ENCODE measurements at places on chromosomes 7 and 10.
A peak's percentile ranks its signal among the peaks of the same experiment; 100 is the strongest.

DNA sequence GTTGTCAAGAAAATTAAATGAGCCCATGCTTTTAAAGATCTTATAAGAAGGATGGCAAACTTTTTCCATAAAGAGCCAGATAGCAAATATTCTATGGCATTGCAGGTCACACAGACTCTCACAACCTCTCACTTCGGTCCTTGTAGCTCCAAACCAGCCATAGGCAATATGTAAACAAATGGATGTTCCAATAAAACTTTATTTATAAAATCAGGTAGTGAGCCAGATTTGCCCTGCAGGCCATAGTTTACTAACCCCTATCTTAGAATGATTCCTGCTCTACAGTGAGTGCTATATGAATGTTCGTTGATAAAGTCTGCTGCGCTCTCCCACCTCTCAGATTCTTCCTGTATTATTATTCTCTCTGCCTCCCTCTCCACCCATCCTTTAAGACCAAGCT, 177.7 kb downstream of the KCNMA1 start:
- DNase-seq, result no peak

- no peak for DNase-seq
Measured at GRCh38 chr10:132880128-132880981, 62.0 kb downstream of the CFAP46 start.

DNA sequence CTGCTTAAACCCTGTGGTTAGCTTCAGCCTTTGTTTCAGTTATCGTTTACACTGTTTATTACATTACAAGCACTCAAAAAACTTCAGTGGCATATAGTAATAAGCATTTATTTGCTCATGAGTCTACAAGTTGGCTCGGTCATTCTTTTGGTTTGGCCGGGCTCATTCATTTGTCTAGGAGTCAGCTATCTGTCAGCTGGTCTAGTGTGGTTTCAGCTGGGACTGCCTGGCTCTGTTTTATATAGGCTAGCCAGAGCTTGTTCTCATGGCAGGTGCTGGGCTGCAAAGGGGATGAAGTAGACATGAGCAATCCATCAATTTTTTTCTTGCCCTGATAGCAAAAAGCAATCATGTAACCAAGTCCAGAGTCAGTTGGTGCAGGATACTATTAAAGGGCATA, 103.6 kb downstream of the MKLN1 start:
- no peak for DNase-seq

DNA sequence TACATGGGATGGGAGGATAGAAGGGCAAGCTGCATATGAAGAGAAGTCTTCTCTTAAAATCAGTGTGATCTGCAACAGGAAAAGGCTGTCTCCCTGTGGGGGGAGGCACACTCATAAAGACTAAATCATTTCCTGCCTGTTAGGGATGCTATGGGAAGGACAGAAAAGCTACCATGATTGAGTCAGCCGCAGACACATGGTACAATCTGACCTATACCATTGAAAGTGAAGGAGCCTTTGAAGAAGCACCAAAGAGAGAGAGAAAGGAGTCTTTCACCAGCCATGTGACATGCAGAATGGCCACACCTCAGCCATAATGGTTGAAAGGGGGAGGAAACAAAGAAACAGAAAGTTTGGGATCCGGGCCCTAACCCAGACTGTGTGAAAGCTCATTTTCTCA, 29.1 kb downstream of the NUDCD3 start:
- no peak for DNase-seq

DNA sequence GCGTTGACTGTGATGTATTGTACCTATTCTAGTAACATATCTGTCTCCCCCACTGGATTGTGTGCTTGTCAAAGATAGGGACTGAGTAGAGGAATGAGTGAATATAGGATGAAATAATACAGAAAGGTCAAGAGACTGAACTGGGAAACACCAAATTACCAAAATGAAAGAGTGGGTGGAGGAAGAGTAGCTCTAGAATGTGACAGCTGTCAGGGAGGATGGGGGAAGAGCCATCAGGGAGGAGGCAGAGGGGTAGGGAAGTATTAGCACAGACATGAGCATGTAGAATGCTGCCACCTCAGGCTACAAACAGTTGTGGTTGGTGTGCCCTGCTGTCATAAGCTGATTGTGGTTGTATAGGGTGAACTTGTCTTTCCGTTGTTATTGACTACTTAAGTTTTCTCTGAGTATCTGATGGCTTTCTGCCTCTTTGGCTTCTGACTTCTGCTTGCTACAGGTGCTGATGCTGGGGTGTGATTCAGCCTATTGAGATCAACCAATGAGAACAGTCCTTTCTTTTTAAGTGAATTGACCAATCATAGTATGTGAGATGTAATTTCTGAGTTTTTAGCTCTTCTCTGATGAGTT, 5.6 kb downstream of the CCSER2 start:
- DNase-seq, result no peak

DNA sequence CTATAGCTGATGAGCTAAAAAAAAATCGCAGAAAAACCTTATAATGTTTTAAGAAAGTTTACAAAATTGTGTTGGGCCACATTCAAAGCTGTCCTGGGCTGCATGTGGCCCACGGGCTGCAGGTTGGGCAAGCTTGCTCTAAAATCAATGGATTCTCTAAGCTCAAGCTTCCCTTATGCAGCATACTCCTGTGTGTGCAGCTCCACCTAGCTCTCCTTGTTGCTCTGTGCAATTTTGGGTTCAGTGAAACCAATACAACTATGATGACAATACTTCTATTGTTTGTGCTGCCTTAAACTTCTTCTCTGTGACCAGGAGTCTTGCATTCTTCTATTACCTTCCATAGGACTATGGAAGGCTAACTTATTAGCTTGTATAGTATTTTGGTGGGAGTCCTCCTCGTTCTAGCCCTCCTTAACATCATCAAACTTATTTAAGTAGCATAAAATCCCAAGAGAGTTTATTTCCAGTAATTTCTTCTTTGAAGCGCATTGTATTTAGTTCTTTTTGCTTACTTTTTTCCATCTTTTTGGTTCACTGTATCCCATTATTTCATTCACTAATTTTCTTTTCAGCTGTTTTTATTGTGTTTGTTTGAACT, 170.9 kb upstream of the SMIM30 start:
- peak; percentile 7 for DNase-seq

DNA sequence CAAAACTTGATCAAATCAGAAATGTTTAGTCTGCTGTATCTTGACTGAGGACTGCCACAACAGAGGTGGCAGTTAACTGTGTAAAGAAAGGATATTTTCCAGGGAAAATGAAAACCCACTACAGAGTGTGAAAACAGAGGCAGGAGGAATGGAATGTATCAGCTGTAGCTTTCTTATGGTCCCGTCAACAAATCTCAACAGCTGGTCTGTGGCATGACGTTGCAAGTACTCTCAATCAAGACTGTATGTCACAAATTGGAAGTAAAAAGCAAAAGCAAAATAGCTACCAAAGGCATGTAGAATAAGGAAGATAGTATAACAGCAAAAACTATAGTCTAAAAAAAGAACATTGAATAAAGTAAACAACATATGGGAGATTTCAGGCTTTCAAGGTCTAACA, 123.5 kb downstream of the KMT2C start:
- no peak for DNase-seq

DNA sequence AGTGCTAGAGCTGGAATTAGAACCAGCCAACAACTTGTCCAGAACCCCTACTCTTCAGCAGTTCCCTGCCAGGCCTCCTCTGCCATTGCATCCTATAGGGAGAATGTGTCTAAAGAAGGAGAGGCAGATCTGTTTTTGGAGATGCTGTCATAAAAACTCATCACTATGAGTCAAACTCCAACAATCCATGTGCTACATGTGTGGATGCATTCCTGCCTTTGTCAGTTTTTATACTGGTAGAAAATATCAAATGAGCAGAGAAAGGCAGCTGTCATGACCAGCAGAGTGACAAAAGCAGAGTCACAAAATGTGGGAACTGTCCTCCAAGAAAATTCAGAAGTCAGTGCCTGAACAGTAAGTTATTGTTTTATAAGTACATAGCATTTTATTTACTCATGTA, 93.0 kb downstream of the ABLIM1 start:
- DNase-seq, result no peak

GRCh38 chr10:47332946-47333345, 10.7 kb downstream of the GDF2 start:
- DNase-seq, result no peak

DNA sequence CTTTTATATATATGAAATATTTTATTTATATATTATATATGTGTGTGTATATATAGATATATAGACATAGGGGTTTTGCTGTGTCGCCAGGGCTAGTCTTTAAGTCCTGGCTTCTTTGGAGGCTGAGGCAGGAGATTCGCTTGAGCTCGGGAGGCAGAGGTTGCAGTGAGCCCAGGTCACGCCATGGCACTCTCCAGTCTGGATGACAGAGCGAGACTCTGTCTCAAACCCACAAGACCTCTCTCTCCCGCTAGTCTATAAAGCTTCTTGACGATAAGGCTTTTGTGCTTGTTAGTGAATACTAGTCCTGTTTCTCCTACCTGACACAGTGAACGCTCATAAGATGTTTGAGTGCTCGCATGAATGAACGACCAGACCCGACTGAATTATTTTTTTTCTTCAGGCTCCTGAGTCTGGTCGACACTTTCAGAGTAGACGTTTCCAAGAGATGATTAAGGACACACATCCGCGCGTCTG, 577 bp upstream of the DDX21 start:
- DNase-seq, result no peak
